ENCODE measurements at places on chromosomes 6 and 20. TPM values are rescaled to one million over a fixed set of nuclear protein-coding genes. Genes with fewer than 3 reads are reported as not detected.

Gene AHCY
- 129 TPM for total RNA-seq

Gene ACOT8
- total RNA-seq: 27.1 TPM

Gene AGER
- total RNA-seq: 0.52 TPM

Gene AFG1L
- total RNA-seq: 5.2 TPM

Gene TFAP2A
- total RNA-seq: not detected

Gene PTGIS
- 25.6 TPM for total RNA-seq

Gene DLL1
- total RNA-seq: 13.6 TPM

Gene PHACTR3
- total RNA-seq: 1.0 TPM

Gene EPHA7
- 8.4 TPM for total RNA-seq

Gene PAX1
- total RNA-seq: under 0.01 TPM

Gene GNRH2
- not detected for total RNA-seq

Gene RUNX2
- total RNA-seq: 0.52 TPM

Gene CPNE5
- total RNA-seq: 6.3 TPM

Gene JPH2
- 85.1 TPM for total RNA-seq

Gene CUL7
- total RNA-seq: 27.1 TPM

Gene RSPH9
- 0.52 TPM for total RNA-seq

Gene ZNF334
- 3.7 TPM for total RNA-seq

Gene ADAT2
- total RNA-seq: 5.7 TPM

Gene TREML4
- total RNA-seq: not detected

Gene UST
- 14.6 TPM for total RNA-seq

Gene AKAP12
- 99.7 TPM for total RNA-seq

Gene RBM39
- total RNA-seq: 407 TPM
